ENCODE measurements at places on chromosomes 5 and 9.

DNA sequence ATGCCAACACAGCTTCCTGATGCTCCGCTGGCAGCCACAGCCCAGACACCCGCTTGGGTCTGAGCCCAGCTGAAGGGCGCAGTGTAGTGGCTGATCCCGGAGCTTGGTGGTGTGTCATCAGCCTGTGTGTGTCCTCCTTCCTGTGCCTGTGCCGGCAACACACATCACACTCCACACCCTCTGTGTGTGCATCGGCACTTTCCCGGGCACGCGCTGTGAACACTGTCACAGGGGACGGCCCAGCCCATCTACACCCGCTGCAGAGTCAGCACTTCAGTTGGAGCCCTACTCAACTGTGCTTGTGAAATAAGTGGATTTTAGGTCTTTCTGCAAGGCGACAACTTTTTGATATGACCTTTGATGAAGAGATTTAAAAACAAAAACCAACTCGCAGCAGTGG is 189.4 kb downstream of the IRX2 start:
- DNase-seq = no peak

- DNase-seq = no peak
These were observed 158.2 kb downstream of the SPOCK1 start for GRCh38 chr5:137340881-137341280.

DNA sequence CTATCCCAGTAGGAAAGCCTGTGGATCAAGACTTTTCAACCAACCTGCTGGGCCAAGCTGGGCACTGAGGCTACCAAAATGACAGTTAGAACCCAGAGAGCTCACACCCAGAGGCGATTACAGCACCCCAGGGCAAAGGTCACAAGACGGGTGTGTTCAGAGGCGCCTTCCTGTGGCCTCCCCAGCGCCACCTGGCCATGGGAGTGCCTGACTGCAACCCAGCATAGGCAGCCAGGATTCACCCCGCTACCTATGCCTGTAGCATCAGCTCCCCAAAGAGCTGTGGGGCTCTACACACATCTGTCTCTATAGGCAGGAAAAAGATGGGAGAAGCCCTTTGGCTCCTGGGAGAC is 33.5 kb downstream of the PDGFRB start:
- DNase-seq = no peak

GRCh38 chr9:95991326-95991725 is 115.8 kb downstream of the ERCC6L2 start:
- DNase-seq = no peak

DNA sequence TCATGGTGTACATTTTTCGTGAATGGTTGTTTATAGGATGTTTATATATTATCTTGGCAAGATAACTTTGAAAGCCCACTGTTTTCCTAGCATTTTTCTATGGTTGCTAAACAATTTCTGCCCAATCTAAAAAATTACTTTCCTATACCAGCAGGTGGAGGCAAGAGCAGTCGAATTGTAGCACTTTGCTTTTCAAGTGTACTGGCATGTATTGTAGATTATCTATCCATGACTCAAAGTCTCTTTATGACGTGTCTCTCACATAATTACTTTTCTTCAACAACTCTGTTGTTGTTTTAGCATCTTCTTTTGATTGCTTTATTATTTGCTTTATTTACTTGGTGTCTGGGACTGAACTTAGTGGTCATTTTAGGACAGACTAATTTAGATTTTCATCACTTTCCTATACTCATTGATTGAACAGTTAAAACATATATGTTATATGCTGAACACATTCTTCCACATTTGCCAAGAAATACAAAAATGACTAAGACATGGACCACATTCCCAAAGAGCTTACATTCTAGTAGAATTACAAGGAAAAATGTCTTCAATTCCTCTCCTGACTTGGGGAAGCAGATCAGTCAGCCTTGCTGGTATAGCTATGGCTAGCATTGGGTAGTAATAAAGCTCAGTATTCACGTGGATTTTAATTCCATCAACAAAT is 20.7 kb downstream of the NLN start:
- no peak for DNase-seq

DNA sequence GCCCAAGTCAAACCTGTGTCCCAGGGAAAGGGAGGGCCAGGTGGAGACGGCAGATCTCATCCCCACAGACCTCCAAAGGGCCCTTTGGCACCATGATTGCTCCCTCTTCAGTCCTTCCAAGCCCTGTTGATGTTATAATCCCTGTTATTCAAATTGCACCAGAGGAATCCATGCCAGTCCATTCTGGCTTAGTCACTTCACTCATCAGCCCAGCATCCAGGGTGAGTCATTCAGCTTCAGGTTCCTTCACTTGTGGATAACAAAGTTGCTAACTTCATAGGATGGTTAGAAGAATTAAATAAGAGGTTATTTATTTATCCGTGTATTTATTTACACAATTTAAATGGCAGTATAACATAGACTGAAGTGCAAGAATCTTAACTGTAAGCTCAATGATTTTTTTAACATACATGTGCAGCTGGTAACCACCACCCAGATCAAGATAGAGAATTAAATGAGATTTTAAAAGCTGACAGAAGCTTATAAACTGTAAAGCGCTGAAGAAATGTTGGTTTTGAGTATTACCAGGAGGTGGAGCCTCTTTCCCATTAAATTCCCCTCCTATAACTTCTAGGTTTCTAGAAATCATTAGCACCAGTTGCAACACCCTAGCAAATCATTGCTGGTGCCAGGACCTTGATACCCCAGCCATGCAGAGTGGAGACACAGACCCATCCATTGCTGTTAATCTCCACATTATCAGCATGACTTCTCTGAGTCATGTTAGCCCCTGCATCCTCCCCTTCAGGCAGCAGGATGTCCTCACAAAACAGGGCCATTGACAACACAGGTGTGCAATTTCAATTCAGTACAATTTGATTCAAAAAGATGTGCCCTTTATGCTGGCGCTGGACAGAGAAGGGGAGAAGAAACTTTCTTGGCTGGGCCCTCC is 77.4 kb downstream of the SEC61B start:
- no peak for DNase-seq

- no peak for DNase-seq
These were observed 43.4 kb upstream of the PCSK5 start for GRCh38 chr9:75847085-75847484.

GRCh38 chr9:125843646-125844045 is 96.5 kb downstream of the PBX3 start:
- DNase-seq = no peak

GRCh38 chr9:33885948-33886347 is 69.0 kb downstream of the UBE2R2 start:
- DNase-seq = no peak

DNA sequence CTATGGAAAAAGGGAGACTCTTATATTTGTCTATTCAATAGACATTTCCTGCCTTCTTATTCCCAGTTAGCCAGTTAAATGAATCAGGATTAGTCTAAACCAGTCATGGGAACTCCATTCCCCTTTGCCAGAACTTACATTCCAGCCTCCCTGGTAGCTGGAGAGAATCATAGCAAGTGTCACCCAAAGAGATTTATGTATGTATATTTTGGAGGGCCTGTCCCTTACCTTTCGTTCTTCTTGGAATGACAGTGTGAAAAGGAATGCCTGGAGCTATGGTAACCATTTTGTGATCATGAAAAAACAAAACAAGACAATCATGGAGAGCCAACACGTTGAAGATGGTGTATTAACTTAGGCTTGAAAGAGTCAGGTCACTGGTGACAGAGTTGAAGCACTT is 627.7 kb downstream of the CCDC171 start:
- no peak for DNase-seq

GRCh38 chr5:179488975-179489374 is 61.4 kb upstream of the RUFY1 start:
- no peak for DNase-seq

DNA sequence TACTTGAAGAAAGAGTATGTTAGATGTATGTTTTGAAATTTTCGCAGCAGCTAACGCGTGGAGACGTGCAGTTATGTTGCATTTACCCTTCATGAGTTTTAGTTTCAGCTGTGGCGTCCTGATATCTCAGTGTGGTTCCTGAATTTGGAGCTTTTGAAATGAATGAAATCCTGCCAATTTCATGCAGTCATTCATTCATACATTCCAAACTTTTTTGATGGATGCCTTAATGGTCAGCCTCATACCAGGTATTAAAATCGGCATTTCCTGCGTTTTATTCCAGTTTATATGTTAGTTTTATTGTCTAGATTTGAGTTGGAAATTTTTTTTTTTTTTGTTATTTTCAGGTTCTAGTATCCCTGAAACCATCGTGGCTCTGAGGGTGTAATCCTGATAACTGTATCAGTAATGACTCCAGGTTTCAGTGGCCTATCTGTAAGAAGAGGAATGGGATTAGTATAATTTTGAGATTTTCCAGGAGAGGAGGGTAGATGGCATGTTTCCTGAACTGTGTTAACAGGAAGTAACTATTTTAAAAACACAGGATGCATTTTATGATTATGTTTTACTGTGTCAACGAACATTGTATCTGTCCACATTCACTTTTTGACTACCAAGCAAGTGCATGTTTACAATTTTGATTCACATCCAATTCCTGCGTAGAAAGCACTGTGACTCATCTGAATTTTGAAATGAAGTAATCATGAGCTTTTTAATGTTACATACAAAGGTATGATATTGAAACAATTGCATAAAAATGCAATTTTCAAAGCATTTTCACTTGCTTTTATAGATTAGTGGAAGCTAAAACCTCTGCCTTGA is 1.0 kb downstream of the FOCAD start:
- no peak for DNase-seq

DNA sequence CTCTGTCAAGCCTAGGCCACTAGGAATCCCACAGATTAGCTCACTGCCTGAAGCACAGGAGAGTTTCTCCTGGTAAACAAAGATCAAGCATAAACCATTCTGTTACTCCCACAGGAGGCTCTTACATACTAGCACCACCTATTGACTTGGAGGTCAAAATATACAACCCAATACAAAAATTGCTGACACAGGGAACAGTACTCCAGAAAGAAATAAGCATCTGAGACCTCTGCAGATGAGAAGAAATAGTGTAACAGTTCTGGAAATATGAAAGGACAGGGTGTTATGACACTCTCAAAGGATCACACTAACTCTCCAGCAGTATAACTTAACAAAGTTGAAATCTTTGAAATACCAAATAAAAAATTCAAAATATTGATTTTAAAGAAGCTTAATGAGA is 269.6 kb upstream of the ARRDC3 start:
- no peak for DNase-seq

DNA sequence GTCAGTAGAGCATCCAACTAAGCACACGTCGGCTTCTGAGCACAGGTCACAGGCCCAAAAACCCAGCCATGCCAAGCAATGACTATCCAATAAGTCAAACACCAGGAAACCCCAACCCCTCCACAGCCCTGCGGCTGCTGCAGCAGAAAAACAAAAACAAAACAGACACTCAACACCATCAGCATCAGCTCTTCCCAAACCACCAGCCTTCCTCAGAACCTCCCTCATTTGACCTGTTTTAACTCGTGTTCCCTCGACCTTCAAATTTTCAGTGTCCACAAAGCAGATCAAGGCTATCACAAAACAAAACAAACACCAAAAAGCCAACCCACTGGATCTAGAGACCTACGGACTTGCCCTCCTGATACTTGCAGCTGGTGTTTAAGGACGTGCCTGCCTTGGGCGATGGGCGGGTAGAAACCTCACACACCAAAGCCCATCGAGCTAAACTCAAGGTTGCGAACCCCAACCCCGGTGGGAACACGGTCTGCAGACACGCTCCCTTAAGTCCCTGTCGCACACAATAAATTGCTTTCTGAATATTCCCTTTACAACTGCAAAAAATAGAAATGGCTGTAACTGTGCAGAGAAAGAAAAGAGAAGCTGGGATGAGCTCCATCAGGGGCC is 247.1 kb upstream of the ANKRD55 start:
- no peak for DNase-seq

DNA sequence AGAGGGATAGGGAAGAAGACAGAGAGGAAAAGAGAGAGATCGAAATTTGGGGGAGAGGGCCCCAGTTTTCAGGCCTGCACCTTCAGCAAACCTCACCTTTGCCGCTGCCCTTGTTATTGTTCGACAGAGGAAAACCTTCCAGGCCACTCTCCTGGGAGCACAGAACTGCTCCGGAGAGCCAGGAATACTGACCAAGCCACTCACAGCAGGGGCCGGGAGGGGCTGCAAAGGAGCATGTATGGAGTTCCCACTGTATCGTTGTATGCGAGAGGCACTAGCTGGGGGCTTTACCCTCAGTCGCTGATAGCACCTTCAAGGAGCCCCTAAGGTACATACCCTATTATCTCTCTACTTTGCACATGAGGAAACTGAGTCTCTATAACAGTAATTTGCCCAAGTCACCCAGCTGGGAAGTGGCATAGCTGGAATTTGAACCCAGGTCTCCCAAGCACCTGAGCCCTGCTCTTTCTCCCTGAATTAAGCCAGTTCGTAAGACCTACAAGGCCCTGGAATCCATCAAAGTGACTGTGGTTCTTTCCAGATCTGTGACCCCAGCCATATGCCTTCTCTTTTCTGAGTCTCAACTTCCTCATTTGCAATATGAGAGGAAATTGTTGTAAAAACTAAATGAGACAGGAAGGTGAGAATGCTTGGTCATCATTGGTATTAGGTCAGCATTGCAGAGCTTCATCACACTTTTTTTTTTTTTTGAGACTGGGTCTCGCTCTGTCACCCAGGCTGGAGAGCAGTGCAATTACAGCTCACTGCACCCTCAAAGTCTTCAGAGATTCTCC is 21.0 kb upstream of the FOXE1 start:
- DNase-seq = no peak

DNA sequence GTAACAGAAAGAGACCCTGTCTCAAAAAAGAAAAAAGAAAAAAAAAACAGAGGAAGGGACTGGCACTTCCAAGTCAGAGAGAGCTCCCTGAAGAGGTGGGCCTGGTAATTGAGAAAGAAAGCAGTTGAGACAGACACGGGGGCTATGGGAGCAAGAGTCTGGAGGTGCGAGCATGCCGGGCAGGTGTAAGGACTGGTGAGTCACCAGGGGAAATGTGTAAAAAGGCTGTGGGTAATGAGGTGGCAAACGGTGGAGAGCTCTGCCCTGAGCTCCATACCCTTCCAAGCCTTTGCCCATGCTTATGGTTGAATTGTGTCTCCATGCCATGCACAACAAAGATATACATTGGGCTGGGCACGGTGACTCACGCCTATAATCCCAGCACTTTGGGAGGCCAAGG is 18.0 kb upstream of the JADE2 start:
- DNase-seq = no peak

DNA sequence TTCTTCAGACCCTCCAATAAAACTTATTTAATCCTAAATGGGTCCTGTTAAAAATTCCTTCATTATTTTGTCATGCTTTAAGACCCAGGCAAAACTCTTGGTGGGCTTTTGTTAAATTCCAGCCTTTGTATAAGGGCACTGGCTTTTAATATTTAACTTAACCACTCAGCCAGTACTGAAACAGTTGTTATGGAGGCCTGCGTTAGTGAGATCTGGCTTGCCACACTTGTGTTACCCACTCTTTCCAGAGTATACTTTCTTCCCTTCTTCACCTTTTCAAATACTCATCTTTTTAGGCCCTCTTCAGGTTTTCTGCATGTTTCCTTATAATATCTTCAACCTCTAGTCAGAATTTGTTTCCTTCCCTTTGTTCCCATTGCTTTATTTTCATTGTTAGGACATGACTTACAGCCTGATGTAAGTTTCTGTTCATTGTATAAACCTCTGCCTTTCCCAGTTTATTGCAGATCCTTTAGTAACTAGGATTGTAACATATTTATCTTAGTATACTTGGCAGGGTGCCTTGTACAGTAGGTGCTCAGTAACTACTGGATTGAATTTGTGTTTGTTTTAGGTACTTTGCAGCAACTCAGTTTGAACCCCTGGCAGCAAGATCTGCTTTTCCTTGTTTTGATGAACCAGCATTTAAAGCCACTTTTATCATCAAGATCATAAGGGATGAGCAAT is 48.8 kb downstream of the LNPEP start:
- no peak for DNase-seq

- no peak for DNase-seq
These were observed 717.0 kb downstream of the BRINP1 start for GRCh38 chr9:118652258-118652657.

- no peak for DNase-seq
These were observed 103.3 kb upstream of the ZNF608 start for GRCh38 chr5:124849774-124850173.

Data from stimulated activated CD8-positive, alpha-beta memory T cell treated with anti-CD3 and anti-CD28 coated beads, Interleukin-7, amount 100 ng/mL, for 24 hours (primary cell).